Stimulated activated CD4-positive, alpha-beta T cell treated with anti-CD3 and anti-CD28 coated beads, Interleukin-15, amount 100 ng/mL, for 48 hours (primary cell): ENCODE measurements at places on chromosomes 1 and 21.

GRCh38 chr1:234401658-234402057 lies 28.4 kb downstream of the COA6 start:
- no peak for DNase-seq

DNA sequence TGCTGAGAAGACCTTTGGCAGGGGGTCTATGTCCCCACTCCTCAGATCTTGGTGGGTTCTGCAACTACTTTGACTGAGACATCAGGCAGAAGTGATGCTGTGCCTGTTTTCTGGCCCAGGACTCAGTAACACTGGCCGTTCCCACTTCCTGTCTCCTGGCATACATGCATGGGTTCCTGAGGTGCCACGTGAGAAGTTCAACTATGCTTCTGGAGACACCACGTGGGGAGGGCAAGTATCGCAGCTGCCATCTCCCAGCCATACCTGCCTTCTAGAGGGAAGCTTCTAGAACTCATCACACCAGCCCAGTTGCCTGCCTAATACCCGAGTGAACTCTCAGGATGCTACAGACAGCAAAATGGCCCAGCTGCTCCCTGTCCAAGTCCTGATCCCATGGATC lies 65.8 kb downstream of the TRABD2B start:
- no peak for DNase-seq

GRCh38 chr1:209652121-209652735 lies at the start of gene LAMB3:
Gene LAMB3, minus strand, starts transcription at chr1:209652425. Its CDS starts 1,481 bp downstream, at chr1:209650944.
- no peak for DNase-seq

DNA sequence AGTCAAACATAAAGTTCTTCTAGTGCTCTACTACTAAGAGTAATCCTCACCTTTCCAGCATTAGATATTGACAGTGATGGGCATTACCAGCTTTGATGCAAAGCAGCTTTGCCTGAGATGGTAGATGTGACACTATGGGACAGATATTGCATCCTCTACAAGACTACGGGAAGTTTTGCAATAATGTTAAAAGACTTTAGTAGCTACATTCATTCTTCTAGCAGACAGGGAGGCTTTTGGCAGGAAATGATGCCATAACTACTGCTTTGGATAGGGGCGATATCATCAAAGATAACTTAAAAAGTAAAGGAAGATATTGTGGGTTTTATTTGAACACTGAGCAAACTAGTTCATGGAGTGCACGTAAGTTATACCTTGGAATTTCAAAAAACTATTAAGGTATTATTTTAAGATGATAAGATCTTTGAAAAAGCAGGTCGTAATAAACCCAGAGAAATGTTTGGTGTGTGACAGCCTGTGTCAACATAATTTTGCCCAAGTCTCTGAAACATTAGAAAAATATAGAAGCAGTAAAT lies 368.3 kb upstream of the TMPRSS15 start:
- no peak for DNase-seq
